ENCODE measurements at places on chromosomes 5 and 9.

GRCh38 chr5:164059471-164059870 lies 554.1 kb downstream of the MAT2B start:
- no peak for DNase-seq

DNA sequence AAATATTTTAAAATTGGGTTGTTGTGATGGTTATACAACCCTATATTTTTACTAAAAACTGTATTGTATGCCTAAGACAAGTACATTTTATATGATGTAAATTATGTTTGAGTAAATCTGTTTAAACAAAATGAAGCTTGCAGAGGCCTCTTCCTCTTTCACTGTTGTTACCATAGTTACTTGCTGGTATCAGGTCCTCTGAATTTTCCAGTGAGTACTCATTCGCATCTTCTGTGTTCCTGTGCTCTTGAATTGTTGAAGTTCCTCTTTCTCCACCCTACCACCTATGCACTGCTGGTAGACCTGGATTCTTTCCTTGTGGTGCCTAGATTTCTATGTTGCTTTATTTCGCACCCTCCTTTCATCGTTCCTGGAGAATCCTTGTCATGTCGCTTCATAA lies 938.5 kb upstream of the ACO1 start:
- DNase-seq = no peak

- DNase-seq = no peak
Observed at GRCh38 chr5:178420354-178420781, 169.8 kb downstream of the COL23A1 start.

- DNase-seq = no peak
Observed at GRCh38 chr5:83899326-83899970, 178.8 kb upstream of the HAPLN1 start.

DNA sequence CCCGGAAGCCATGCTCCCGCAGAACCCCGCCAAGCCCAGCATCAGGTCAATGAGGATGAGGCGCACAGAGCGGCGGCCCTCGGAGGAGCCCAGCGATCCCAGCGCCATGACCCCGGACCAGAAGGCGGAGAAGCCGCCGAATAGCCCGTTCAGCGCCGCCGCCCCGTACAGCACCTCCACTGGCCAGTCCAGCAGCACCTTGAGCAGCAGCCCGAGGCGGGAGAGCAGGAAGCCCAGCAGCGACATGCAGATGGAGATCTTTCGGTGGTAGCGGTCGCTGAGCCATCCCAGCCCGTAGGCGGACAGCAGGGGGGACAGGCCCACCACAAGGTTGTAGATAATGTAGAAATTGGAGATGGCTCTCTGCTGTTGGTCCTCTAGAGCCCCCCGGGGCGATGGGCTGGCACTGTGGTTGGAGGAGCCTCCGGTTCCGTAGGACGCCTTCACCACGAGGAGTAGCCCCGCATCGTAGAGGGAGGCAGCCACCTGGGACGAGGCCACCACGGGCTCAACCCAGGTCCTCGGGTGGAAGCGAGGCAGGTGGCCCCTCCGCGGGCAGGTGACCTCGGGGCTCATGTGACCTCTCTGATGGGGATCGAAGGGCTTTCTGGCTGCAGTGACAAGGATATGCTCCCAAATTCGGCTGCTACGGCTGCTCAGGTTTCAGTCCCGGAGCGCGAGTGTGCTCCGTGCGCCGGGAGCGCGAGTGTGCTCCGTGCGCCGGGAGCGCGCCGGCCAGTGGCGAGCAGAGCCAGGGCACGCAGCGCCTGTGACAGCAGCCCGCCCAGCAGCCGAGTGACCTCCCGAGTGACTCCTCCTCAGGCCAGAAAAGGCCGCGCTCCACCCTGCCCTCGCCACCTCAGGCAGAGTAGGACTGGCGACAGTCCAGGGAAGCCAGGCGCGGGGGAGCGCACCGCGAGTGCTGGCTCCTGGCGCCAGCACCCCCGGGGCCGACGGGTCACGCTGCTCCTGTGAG lies at the start of gene SLC46A2:
Gene SLC46A2, minus strand, starts transcription at position 771 of the 976 bp plus-strand sequence. Its CDS starts 195 bp downstream, at position 576.
- peak; percentile 73 for DNase-seq

GRCh38 chr5:122929001-122929400 lies 83.6 kb downstream of the SNX24 start:
- DNase-seq = no peak

- DNase-seq = peak; percentile 41
Observed at GRCh38 chr9:136791516-136792276, 552 bp downstream of the TMEM141 start.

GRCh38 chr5:114237766-114238165 lies 124.1 kb upstream of the KCNN2 start:
- no peak for DNase-seq

- peak; percentile 18 for DNase-seq
Observed at GRCh38 chr9:135990468-135991429, 29.6 kb upstream of the UBAC1 start.

GRCh38 chr9:123283048-123283408 lies 14.6 kb upstream of the STRBP start:
- DNase-seq = no peak

DNA sequence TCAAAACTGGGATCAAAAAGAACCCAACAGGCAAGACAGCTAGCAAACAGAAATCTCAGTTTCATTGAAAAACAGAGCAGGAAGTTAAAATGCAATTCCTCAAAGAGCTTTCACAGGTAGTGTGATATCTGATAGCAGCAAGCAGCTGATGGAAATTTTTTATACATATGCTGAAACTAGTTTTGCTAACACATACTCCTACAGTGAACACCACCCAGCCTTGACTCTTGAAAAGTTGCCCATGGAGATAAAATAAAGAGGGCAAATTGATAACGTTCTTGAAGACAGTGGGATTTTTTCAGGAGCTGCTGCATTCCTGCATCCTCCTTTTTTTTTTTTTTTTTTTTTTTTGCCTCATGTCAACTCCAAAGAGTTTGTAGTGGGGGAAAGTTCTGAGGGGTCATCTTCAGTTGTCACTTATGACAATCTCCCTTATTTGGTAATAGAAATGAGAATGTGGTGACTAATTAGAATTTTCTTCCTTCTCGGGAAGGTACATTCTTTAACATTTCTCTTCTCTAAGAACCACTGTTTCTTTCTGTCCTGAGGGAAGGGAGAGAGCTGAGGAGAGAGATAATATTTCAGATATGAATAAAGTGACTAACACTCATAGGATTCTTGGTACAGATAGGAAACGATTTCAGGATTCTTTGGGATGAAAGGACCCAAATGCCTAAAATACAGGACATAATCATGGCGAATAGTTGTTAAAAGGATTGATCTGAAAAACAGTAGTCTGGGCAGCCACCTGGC lies 24.6 kb downstream of the SH3RF2 start:
- DNase-seq = no peak

DNA sequence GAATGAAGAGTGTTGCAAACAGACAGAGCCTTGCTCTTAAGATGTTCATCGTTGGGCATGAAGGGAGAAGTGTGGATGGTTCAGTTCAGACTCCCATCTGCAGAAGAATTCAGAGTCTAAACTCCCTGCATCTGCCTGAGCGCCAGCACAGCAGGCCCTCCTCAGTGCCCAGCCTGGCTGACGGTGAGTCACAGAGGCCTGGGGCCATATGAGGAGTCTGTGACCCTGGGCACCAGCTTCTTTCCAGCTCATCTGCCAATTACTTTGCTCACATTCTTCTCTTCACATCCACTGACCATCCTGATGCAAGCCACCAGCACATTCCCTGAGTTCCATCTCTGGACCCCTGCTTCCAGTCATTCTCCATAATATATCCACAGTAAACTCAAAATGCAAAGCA lies 401.1 kb upstream of the TRPC7 start:
- DNase-seq = no peak

DNA sequence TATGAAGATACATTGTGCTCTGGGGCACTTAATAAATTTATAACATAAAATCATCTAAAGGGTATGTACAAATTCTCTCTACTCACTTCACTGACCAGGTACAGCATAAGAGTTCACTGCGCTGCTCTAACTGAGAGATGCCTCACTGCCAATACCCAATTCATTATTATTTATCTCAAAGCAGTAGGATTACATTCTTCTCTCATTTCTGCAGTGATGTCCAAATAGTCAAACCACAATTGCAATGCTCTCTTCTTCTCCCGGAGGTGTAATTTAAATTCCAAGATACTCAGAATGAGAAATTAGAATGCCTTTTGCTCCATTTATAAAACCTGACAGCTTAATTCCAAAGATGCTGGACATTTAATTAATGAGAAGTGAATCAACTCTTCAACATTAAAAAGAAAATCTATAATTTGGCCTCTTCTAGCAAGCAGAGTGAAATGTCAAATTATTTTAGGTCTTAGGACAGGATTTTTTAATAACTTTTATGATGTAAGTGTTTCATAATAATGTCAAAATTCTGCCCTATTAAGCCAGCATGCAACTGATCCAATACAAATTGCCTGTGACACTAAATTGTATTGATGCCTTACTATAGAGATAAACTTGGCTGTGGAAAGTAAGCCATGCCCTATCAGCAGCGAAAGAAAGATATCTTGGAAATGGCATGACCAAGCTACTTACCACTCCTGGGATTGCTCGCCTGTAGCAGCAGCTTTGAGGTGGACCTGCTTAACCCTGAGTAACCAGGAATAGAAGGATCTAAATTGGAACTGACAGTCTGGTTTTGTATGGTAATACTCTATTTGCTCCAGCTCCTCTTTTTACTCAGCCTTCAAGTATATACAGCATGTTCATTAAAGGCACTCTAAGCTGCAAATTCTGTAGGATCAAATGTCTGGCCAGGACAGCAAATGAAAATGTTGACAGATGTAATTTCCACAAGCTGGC lies 374.2 kb upstream of the TYRP1 start:
- DNase-seq = no peak

- no peak for DNase-seq
Observed at GRCh38 chr5:125261505-125262250, 515.2 kb upstream of the ZNF608 start.

GRCh38 chr5:64331597-64332277 lies 166.1 kb downstream of the RNF180 start:
- no peak for DNase-seq

GRCh38 chr5:139799359-139799758 lies 3.8 kb downstream of the PSD2 start:
- no peak for DNase-seq

DNA sequence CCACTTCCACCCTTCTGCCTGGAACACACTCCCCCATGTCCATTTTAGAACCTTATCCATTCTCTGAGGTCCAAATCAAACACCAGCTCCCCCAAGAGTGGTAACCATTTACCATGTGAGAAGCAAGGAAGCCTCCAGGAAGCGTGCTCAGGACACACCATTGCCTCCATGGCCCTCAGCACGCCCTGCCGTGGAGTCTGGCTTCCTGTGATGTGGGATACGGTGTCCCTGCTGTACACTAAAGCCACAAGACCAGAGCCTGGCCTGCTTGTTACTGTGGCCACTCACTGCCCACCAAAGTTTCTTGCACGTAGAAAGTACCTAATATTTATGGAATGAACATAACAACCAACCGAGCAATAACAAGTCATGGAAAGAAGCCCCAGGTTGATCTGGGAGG lies 151.7 kb downstream of the SEMA5A start:
- no peak for DNase-seq

DNA sequence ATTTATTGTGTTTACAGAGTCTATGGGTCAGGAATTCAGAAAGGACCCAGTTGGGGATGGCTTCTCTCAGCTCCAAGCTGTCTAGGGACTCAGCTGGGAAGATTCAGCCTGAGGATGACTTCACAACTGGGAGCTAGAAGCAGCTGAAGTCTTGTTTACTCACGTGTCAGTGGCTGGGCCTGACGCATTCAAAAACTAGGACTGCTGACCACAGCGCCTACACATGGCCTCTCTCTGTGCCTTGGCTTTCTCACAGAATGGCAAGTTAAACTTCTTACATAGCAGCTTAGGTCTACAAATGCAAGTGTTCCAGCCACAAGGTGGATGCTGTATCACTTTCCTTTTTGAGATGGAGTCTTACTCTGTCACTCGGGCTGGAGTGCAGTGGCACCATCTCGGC lies 16.3 kb upstream of the PPP2CA start:
- no peak for DNase-seq

DNA sequence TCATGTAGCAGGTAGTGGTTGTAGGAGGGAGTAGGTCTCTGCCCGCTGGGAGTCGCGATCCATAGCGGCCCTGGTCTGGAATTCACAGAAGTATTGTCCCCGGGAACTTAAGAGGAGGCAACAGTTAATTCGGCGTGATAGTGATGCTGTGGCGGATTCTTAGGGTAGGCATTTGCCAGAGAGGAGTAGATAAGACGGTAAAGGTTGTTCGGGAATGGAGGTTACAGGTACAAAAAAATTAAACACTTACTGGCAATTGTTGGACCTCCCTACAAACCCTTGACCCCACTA lies 679 bp downstream of the SMC5 start:
- DNase-seq = no peak

DNA sequence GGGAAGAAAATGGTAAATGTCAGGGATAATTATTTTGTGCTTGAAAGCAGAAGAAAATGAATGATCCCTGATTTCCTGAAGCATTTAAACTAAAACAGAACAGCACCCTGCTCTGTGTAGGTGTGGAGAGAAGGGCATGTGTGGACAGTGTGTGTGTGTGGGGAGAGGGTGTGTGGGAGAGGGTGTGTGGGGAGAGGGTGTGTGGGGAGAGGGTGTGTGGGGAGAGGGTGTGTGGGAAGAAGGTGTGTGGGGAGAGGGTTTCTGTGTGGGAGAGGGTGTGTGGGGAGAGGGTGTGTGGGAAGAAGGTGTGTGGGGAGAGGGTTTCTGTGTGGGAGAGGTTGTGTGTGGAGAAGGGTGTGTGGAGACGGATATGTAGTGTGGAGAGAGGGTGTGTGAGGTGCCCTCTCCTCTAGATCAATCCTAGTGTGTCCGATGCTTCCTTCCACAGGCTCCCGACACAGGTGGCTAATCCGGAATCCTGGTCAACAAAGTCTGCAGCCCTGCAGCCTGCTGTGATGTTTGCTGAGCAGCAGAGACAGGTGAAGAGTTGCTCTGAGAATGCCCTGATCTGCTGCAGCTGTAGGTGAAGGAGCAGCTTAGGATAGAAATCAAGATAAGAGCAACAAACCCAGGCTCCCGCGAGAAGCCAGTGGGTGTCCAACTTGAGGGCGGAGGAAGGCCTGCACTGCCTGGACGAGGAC lies 15.5 kb downstream of the IRX4 start:
- no peak for DNase-seq

DNA sequence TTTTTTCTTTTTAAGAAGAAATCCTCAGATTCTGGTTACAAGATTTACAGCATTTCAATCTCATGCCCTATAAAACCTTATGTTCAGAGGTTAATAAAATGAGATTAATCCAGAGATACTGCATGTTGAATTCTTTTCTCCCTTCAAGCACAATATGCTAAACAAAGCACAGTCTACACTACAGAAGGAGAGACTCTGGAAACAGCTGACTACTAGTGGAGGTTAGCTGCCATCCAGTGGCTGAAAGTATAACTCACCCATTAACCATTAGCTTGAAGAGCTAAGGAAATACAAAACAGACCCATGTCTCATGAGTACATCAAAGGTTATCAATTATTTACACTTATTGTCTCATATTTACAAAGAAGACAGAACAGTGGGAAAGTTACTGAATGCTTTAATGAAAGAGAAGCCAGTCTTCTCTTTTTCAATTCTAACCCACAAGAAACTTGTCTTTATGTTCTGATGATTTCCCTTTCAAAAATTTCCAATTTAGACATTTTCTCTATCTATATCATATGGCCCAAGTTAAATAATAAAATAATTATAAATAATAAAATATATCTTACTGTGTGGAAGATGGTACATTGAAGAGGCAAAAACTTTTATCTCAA lies 12.7 kb upstream of the DNAH5 start:
- DNase-seq = peak; percentile 51

GRCh38 chr9:101737705-101738565 lies 512 bp downstream of the GRIN3A start:
- DNase-seq = no peak

Data from inflammatory macrophage (primary cell).